Smooth muscle cell of the coronary artery (primary cell): ENCODE measurements at places on chromosomes 1 and 21. TPM values are rescaled to one million over a fixed set of nuclear protein-coding genes. Genes with fewer than 3 reads are reported as not detected.

PDZK1 gene
- 0.08 TPM in 1 of 2 replicates, not detected in the other for total RNA-seq

STUM gene
- 0.23 TPM in 1 of 2 replicates, not detected in the other for total RNA-seq

PEAR1 gene
- 1.8 and 6.8 TPM in 2 replicates for total RNA-seq

ZNF670 gene
- 0.23 and 2.0 TPM in 2 replicates for total RNA-seq

COL8A2 gene
- 1.3 and 5.0 TPM in 2 replicates for total RNA-seq

DMBX1 gene
- not detected in 2 replicates for total RNA-seq

GUCA2A gene
- not detected in 2 replicates for total RNA-seq

FLG2 gene
- total RNA-seq, result not detected in 2 replicates

AGT gene
- 0.45 and 6.8 TPM in 2 replicates for total RNA-seq

LEMD1 gene
- total RNA-seq, result not detected in 2 replicates

DCST2 gene
- total RNA-seq, result not detected in 2 replicates

UHMK1 gene
- 20.4 and 54.1 TPM in 2 replicates for total RNA-seq

PRAMEF12 gene
- not detected in 2 replicates for total RNA-seq

CNST gene
- 19.5 and 46.5 TPM in 2 replicates for total RNA-seq

RNU1-3 gene
- total RNA-seq, result 2,564 and 3,022 TPM in 2 replicates

MAP10 gene
- total RNA-seq, result 0.75 and 0.94 TPM in 2 replicates

BACE2 gene
- 16.0 and 75.2 TPM in 2 replicates for total RNA-seq

KRTAP7-1 gene
- not detected in 2 replicates for total RNA-seq

KIFAP3 gene
- total RNA-seq, result 20.7 and 29.5 TPM in 2 replicates

MPZL1 gene
- 78.5 and 90.7 TPM in 2 replicates for total RNA-seq

PROX1 gene
- under 0.01 and 0.30 TPM in 2 replicates for total RNA-seq

SELP gene
- total RNA-seq, result 1.7 TPM in 1 of 2 replicates, not detected in the other

TMEM54 gene
- 15.3 and 55.1 TPM in 2 replicates for total RNA-seq

XCL1 gene
- not detected in 2 replicates for total RNA-seq

GJA5 gene
- 75.8 TPM in 1 of 2 replicates, not detected in the other for total RNA-seq

AMY1C gene
- not detected in 2 replicates for total RNA-seq

KIF14 gene
- 0.23 and 2.0 TPM in 2 replicates for total RNA-seq

KRTAP10-7 gene
- total RNA-seq, result not detected in 2 replicates

SH2D1B gene
- not detected in 2 replicates for total RNA-seq

TIE1 gene
- 3.5 and 6.2 TPM in 2 replicates for total RNA-seq

LRRN2 gene
- 0.12 TPM in 1 of 2 replicates, not detected in the other for total RNA-seq

IL10 gene
- total RNA-seq, result not detected in 2 replicates

DLGAP3 gene
- 0.15 TPM in 1 of 2 replicates, not detected in the other for total RNA-seq

LGR6 gene
- not detected in 2 replicates for total RNA-seq

OLFML3 gene
- 22.5 and 80.3 TPM in 2 replicates for total RNA-seq

SYDE2 gene
- total RNA-seq, result 1.2 and 3.3 TPM in 2 replicates

RNASEL gene
- total RNA-seq, result 5.4 and 16.7 TPM in 2 replicates

CYP4A22 gene
- total RNA-seq, result not detected in 2 replicates

ATP13A2 gene
- 11.1 and 62.0 TPM in 2 replicates for total RNA-seq

TTC34 gene
- total RNA-seq, result 0.08 and 0.12 TPM in 2 replicates

EPHA10 gene
- not detected in 2 replicates for total RNA-seq

OR2W3 gene
- total RNA-seq, result not detected in 2 replicates

NASP gene
- 33.9 and 34.9 TPM in 2 replicates for total RNA-seq

DYRK3 gene
- total RNA-seq, result 14.0 and 19.7 TPM in 2 replicates

LCE1A gene
- total RNA-seq, result not detected in 2 replicates

WNT9A gene
- 0.23 and 0.70 TPM in 2 replicates for total RNA-seq

CYP2J2 gene
- 0.08 TPM in 1 of 2 replicates, not detected in the other for total RNA-seq

AIRE gene
- not detected in 2 replicates for total RNA-seq

ARMH1 gene
- total RNA-seq, result 0.60 and 3.5 TPM in 2 replicates

PPIAL4G gene
- under 0.01 TPM in 1 of 2 replicates, not detected in the other for total RNA-seq

FMO1 gene
- 1.4 TPM in 1 of 2 replicates, not detected in the other for total RNA-seq
